ENCODE measurements at places on chromosomes 12 and 14.

- DNase-seq = no peak
Measured at GRCh38 chr12:27555361-27555760, 31.4 kb downstream of the PPFIBP1 start.

- no peak for DNase-seq
Measured at GRCh38 chr14:89388853-89389252, 28.2 kb downstream of the FOXN3 start.

GRCh38 chr12:117118838-117119591 lies 19.8 kb upstream of the TESC start:
- DNase-seq = no peak

DNA sequence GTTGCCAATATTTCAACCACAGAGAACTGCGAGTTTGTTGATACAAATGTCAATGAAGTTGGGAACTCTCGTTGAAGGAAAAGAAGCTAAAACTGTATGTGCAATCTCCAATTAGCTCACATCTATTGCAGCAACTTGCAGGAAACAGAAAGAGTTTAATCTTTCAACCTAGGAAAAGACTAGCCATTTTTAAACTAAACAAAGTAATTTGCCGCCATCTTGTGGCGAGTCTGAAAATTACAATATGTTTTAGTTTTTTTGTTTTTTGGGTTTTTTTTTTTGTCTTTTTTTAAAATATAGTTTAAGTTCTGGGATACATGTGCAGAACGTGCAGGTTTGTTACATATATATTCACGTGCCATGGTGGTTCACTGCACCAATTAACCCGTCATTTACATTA lies 131.2 kb upstream of the FOXG1 start:
- DNase-seq = no peak

DNA sequence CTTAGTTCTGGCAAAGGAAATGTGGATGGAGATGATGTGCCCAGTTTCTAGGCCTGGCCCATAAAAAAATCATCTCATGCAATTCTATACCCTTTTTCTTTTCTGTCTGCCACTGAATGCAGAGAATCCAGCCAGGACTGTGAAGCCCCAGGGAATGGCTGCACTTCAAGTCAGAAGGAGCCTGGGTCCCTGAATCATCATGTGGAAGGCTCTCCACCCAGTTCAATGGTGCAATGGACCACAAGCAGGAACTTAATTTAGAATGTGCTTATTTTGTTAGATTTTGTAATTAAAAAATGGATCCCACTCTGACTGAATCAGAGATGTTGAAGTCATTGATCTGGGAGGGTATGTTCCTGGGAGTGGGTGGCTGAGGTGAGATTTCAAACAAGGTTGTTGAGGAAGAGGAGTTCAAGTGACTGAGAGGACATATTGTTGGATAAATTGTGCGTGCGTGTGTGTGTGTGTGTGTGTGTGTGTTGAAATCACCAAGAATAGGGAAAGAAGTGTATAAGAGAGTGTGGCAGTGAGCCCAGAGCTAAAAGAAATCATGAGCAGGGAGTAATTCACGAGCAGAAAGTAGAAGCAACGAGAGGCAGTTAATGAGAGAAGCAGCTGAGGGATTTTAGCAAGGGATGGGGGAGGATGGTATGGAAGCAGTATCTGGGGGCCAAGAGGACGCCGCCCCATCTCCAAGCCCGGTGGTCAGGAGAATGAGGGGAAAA lies 125.4 kb downstream of the TMX1 start:
- DNase-seq = no peak

DNA sequence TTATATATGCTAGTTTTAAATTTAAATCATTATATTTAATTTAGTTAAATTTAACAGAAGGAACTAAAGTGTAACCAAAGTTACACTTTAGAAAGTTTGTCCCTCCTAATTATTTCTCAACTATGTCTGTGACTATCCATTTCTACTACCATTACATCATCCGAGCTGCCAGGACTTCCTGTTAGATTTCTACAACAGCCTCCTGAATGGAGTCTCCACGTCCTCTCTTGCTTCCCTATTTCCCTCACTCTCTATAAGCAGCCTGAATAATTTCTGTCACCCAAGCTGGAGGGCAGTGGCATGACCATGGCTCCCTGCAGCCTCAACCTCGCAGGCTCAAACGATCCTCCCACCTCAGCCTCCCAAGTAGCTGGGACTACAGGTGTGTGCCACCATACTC lies 84.1 kb downstream of the TTC7B start:
- DNase-seq = no peak

DNA sequence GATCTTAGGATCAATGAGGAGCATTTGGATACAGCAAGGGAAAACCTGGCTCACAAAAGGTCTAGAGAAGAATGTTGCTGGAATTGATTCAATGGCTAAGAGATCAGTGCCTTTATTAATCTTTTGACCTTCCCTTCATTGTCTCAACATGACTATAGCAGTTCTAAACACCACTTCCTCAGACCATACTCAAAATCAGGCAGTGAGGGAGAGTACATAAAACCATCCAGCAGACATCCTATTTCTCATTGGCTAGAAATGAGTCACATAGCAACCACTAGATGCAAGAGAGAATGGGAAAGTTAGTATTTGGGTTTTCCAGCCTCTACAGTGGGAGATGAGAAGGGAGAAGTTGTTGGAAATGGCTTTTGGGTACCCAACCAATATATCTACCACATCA lies 151.4 kb upstream of the NUDT4 start:
- DNase-seq = no peak

- no peak for DNase-seq
Measured at GRCh38 chr14:78970677-78971076, 800.5 kb downstream of the NRXN3 start.

GRCh38 chr12:55699471-55700055 lies 8.1 kb downstream of the ITGA7 start:
- DNase-seq = no peak

All from skeletal muscle cell (primary cell).